ENCODE measurements at places on chromosomes 5 and 9. TPM values are rescaled to one million over a fixed set of nuclear protein-coding genes. Genes with fewer than 3 reads are reported as not detected.

- DNase-seq, result no peak
- H3K27me3 ChIP-seq, result no peaks in the 10 kb centered on the region
- H3K4me3 ChIP-seq, result no peak overlapping the region
- H3K27ac ChIP-seq, result no peak overlapping the region
Observed at GRCh38 chr9:27339661-27340284, 42.8 kb upstream of the EQTN start.

- H3K4me3 ChIP-seq, result no peak overlapping the region
- no peak for DNase-seq
- H3K4me1 ChIP-seq, result no peaks in the 10 kb centered on the region
- peaks cover 42% of the 10 kb centered on the region for H3K36me3 ChIP-seq
- no peak overlapping the region for H3K27ac ChIP-seq
Observed at GRCh38 chr9:130874783-130875182, 21.8 kb downstream of the QRFP start.

DNA sequence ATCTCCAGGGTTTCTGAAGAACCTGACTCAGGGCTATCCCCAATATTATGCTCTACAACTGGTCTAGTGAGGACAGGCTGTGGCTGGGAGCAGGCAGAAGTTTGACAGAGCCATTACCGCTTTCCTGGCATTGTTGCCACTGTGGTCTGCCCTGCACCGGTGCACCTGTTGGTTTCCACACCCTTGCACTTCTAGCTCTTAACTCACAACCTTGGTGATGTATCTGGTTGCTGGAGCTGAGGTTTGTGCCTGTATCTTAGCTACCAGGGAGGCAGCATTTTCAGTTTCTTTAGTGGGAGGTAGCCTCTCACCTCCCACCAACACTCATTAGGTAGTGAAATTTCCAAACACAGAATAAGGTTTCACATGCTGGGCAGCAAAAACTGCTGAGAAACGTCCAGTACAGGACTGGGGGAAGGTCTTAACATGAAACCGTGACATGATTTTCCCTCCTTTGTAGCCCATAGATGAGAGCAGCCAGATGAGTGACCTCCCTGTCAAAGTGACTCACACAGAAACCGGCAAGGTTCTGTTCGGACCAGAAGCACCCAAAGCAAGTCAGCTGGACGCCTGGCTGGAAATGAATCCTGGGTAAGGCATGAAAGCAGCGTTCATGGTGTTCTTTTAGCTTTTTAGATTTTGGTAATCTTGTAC lies 57.7 kb downstream of the SMARCA2 start:
- no peak overlapping the region for H3K27ac ChIP-seq
- H3K4me3 ChIP-seq, result no peak overlapping the region
- no peaks in the 10 kb centered on the region for H3K4me1 ChIP-seq
- H3K36me3 ChIP-seq, result peaks cover 90% of the 10 kb centered on the region
- H3K27me3 ChIP-seq, result no peaks in the 10 kb centered on the region

DNA sequence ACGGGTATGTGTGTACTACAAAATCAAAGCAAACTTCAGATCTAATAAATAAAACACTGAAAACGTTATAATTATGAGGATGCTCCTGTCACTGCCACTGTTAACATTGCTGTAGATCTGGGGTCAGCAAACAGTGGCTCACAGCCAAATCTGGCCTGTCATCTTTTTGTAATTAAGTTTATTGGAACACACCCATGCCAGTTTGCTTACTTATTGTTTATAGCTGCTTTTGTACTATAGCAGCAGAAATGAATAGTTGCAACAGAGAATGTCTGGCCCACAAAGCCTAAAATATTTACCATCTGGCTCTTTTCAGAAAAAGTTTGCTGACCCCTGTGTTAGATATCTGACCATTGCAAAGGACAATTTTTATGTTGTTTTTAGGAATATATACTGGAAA lies 32.1 kb downstream of the PRRC1 start:
- no peaks in the 10 kb centered on the region for H3K4me1 ChIP-seq
- no peak overlapping the region for H3K4me3 ChIP-seq
- no peaks in the 10 kb centered on the region for H3K27me3 ChIP-seq
- no peak for DNase-seq

DNA sequence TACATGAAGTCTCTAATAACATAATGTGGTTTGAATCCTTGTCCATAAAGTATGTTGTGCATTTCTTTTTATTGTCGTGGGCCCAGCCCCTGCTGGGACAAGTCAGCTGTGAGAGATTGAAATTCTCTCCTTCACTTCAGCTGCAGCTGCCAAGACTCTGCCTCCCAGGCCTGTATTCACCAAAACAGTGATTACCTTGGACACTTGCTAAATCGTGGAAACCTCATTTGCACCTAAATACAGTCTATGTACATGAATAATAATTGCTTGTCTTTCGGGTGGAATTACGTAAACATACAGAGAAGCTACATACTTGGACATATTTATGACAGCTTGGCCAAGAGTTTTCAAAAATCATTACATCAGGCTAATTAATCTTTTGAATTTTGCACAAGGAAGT lies 898.5 kb upstream of the SEMA6A start:
- no peak overlapping the region for H3K4me3 ChIP-seq
- no peaks in the 10 kb centered on the region for H3K36me3 ChIP-seq
- no peak overlapping the region for H3K27ac ChIP-seq
- H3K27me3 ChIP-seq, result no peaks in the 10 kb centered on the region
- no peak for DNase-seq

DNA sequence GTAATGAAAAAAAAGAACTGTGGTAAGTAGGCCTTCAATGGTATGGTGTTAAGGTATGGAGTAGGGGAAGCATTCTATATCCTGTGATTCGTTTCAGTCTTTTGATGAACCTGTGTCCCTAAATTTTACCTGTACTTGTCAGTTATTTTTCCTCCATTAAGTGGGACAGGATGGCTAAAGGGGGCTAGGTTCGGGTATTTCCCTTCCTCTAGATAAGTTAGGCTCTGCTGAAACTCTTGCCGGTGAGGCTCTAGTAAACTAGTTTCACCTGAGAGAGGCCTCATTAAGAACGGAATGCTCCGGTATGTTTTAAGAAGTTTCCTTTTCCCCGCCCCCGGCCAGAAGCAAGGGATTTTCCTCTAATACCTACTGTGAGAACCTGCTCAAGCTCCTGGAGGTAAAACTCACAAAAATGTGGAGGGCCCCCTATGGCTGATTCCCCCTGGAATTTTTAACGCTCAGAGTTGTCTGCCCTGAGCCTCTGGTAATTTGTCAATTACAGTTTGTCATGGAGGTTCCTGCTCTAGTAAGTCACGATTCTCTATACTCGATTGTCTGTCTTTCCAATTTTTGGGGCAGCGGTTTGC lies 87.7 kb downstream of the MACIR start:
- DNase-seq, result no peak
- no peaks in the 10 kb centered on the region for H3K36me3 ChIP-seq
- H3K4me3 ChIP-seq, result no peak overlapping the region

DNA sequence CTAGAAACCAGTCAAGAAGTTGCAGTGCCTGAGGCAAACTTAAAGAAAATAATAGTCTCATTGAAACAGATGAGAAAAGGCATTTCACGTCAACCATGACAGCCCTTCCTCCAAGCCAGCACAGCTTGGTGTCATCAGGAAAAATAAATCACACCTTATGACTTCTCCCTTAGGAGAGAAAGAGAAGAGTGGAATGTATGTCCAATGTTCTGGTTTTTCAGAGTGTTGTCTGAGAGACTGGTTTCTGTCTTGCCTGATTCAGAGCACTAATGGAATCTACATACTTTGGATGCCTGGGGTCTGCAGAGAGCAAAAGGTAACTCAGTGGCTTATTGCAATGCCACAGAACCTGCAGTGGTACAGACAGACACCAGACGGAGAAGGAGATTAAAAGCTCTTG lies 105.5 kb upstream of the PDE4D start:
- H3K27ac ChIP-seq, result no peak overlapping the region
- H3K4me1 ChIP-seq, result no peaks in the 10 kb centered on the region
- H3K4me3 ChIP-seq, result no peak overlapping the region
- H3K27me3 ChIP-seq, result no peaks in the 10 kb centered on the region
- no peak for DNase-seq

DNA sequence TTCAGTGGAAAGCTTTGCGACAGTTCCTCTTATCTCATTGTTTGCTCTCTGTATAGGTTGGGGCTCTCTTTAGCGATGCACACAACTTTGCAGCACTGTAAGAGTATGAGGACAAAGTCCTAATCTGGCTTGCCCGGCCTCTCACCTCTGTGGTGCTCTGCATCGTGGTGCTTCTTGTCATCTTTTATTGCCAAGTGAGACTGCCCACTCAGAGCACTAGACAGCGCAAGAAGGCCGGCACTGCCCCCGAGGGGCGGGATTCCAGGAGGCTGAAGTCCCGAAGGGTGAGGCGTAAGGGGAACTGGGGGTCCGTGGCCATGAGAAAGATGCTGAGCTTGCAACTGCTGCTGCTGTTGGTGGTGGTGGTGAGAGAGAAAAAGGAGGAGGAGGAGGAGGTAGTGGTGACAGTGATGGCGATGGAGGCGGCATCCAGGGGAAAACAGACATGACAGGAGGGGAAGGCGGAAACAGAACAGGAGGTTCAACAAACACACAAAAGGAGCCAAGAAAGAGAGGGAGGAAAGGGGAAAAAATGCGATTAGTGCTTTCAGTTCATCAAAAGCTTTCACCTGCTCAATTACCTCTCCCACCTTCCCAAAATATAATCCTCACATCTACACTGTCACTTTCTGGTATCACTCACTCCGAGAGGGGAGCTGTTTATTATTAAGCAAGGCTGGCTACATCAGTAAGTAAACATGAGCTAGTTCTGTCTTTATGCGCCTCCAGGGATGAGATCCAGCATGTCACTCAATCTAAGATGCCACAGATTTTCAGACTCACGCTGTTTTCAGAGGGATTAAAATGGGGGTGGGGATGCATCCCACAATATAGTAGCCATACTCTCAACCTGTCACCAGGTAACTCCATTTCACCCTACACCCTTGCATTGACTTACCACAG lies 55.1 kb downstream of the TLE1 start:
- H3K4me3 ChIP-seq, result no peak overlapping the region
- peaks cover 15% of the 10 kb centered on the region for H3K36me3 ChIP-seq
- no peak overlapping the region for H3K27ac ChIP-seq
- no peak for DNase-seq

DNA sequence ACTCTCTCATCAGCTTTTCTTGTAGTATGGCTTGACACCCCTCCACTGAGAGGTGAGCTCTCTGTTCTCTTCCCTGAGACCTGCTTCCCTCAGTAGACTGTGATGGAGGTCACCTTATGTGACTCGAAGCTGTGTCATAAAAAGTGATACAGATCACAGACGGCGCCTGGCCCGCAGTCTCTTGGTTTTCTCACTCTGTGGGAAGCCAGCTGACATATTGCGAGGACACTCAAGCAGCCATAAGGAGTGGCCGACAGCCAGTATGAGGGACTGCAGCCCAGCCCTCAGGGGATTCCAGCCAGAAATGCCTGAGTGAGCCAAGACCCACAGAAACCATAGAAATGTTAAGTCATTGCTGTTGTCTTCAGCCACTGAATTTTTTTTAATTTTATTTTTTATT lies 38.0 kb downstream of the GADD45G start:
- H3K36me3 ChIP-seq, result no peaks in the 10 kb centered on the region
- H3K27ac ChIP-seq, result no peak overlapping the region
- H3K4me1 ChIP-seq, result peaks cover 2% of the 10 kb centered on the region
- no peak for DNase-seq

GRCh38 chr5:120761986-120762385 lies 297.9 kb downstream of the PRR16 start:
- no peak overlapping the region for H3K27ac ChIP-seq
- H3K36me3 ChIP-seq, result no peaks in the 10 kb centered on the region
- H3K4me1 ChIP-seq, result no peaks in the 10 kb centered on the region
- no peaks in the 10 kb centered on the region for H3K27me3 ChIP-seq
- no peak for DNase-seq

DNA sequence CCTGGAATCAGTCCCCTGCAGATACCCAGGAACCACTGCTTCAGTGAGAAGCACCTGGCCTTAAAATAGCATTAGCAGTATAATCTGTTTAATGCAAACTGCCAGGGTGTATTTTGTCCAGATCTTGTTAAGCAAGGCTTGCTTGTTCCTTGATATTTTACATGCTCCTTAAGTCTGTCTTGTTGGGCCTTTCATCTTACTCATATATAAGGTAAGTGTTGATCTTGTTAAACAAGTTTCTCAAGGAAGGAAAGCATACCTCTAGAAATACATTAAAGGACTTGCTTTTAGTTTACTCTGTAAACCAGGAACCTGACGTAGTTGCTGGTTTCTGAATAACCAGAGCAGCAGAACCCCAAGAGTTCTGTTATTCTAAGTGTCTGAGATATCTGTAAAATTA lies 13.7 kb downstream of the HSPA4 start:
- H3K4me1 ChIP-seq, result peaks cover 4% of the 10 kb centered on the region
- H3K36me3 ChIP-seq, result peaks cover 36% of the 10 kb centered on the region
- no peak overlapping the region for H3K27ac ChIP-seq
- no peak overlapping the region for H3K4me3 ChIP-seq
- DNase-seq, result no peak
- H3K27me3 ChIP-seq, result no peaks in the 10 kb centered on the region

DNA sequence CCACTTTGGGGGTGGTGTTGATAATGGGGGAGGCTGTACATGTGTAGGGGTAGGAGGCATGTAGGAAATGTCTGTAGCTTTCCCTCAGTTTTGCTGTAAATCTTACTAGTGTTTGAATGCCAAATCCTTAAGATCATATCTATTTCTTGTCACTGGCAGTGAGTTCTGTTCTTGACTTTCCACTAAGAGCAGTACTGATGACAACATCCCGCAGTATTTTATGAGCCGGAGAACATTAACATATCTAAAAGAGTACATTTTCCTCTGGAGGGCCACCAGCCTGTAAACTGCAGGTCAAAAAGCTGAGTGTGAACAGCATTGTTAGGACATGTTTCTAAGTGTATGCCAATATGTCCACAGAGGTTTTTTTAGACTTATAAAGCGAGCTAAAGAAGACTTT lies 2.5 kb upstream of the HSPB3 start:
- no peak for DNase-seq
- no peak overlapping the region for H3K4me3 ChIP-seq
- H3K27me3 ChIP-seq, result peaks cover 3% of the 10 kb centered on the region
- no peaks in the 10 kb centered on the region for H3K4me1 ChIP-seq
- no peak overlapping the region for H3K27ac ChIP-seq
- H3K36me3 ChIP-seq, result no peaks in the 10 kb centered on the region

GRCh38 chr5:15827741-15828140 lies 327.8 kb downstream of the FBXL7 start:
- no peaks in the 10 kb centered on the region for H3K27me3 ChIP-seq
- no peak overlapping the region for H3K27ac ChIP-seq
- no peak for DNase-seq
- H3K36me3 ChIP-seq, result no peaks in the 10 kb centered on the region
- H3K4me1 ChIP-seq, result no peaks in the 10 kb centered on the region

Gene DMRT3
- not detected for total RNA-seq

Gene C9orf50
- not detected for total RNA-seq

Gene IFNA13
- not detected for total RNA-seq

Gene CSF1R
- total RNA-seq, result 7.8 TPM

Gene DMGDH
- total RNA-seq, result 2.9 TPM

Gene RXRA
- 30.9 TPM for total RNA-seq
